ENCODE measurements at places on chromosomes 2 and 18. TPM values are rescaled to one million over a fixed set of nuclear protein-coding genes. Genes with fewer than 3 reads are reported as not detected.

The ACKR3 gene
- total RNA-seq = 19.4 TPM

The SRD5A2 gene
- not detected for total RNA-seq

The FHOD3 gene
- 2.3 TPM for total RNA-seq

The SRBD1 gene
- 10.3 TPM for total RNA-seq

The CHRNA1 gene
- not detected for total RNA-seq

Measured in A549 treated with ZK216348 at 1 μM for 4 hours (cell line).